ENCODE measurements at places on chromosomes 2 and 18.

- DNase-seq: no peak
Measured at GRCh38 chr2:37555457-37555856, 116.0 kb downstream of the CDC42EP3 start.

DNA sequence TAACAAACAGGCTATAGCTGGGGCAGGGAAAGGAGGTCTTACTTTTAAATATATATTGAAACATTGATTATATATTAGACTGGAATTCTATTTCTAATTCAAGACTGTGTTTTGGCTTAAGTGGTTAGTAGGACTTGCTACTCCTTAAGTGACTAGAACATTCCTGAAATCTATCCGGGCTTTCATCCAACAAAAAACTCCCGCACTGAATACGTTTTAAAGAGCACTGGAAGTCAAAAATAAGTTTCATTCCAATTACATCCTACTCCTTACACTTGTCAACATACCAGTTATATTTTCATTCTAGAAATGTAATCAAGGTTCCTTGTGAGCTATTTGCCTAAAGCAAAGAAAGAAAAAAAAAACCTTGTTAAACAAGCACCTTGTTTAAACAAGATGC, 204.6 kb downstream of the SP3 start:
- DNase-seq: no peak

GRCh38 chr2:9107168-9108025, 99.2 kb upstream of the ASAP2 start:
- peak; percentile 20 for DNase-seq

- DNase-seq: no peak
Measured at GRCh38 chr2:38619458-38620164, 16.9 kb upstream of the HNRNPLL start.

DNA sequence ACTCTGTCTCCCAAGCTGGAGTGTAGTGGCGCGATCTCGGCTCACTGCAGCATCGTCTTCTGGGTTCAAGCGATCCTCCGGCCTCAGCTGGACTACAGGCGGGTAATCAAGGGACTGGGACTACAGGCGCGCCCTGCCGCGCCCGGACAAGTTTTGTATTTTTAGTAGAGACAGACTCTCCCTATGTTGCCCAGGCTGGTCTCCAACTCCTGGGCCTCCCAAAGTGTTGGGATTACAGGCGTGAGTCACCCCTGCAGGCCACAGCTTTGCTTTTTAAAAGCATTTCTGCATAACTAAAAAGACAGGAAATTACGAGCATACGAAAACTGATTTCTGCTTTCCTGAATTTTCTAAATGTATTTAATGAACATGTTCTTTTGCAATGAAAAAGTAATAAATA, 916 bp upstream of the OSBPL1A start:
- DNase-seq: peak; percentile 68

GRCh38 chr2:109239720-109240119, 110.7 kb downstream of the SH3RF3 start:
- peak; percentile 86 for DNase-seq

GRCh38 chr2:26521054-26521912, 43.4 kb upstream of the OTOF start:
- peak; percentile 16 for DNase-seq

DNA sequence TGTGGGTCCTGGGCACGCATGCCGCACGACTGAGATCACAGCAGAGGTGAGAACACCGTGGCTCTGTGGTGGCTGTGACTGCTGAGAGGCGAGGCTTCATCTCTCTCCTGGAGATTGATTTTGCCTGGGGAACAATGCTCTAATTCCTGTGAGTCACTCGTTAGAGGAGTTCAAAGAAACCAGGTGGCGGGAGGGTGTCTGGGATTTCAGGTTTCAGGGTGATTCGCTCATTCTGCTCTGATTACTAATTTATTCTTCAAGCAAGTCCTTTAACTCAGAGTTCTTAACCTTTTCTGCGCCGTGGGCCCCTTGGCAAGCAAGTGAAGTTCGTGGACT, 56.3 kb downstream of the GLI2 start:
- DNase-seq: peak; percentile 16

GRCh38 chr18:34222307-34223163, 2.2 kb downstream of the NOL4 start:
- DNase-seq: no peak
